Astrocyte (in vitro differentiated cells and primary cell): ENCODE measurements at places on chromosomes 11 and 22. TPM values are rescaled to one million over a fixed set of nuclear protein-coding genes. Genes with fewer than 3 reads are reported as not detected.
A peak's percentile ranks its signal among the peaks of the same experiment; 100 is the strongest.

The RRAS2 gene
- 120 and 150 TPM in 2 replicates for total RNA-seq

The KCNJ1 gene
- 0.14 TPM in 1 of 2 replicates, not detected in the other for total RNA-seq

The SPON1 gene
- 1.5 and 2.0 TPM in 2 replicates for total RNA-seq

The ZNF280B gene
- total RNA-seq = 4.0 and 4.7 TPM in 2 replicates

The ENTHD1 gene
- not detected in 2 replicates for total RNA-seq

The SF3B2 gene
- 169 and 170 TPM in 2 replicates for total RNA-seq

The CD248 gene
- total RNA-seq = 50.9 and 58.8 TPM in 2 replicates

The PITPNB gene
- total RNA-seq = 90.0 and 90.6 TPM in 2 replicates

The APOA5 gene
- total RNA-seq = not detected in 2 replicates

The CARD10 gene
- total RNA-seq = 19.7 and 22.6 TPM in 2 replicates

GRCh38 chr11:130677486-130678153 lies 229.2 kb downstream of the ADAMTS15 start:
- H3K36me3 ChIP-seq = no peaks in the 10 kb centered on the region
- peaks cover 39% of the 10 kb centered on the region for H3K4me1 ChIP-seq
- peak; percentile 92 for DNase-seq
- no peaks in the 10 kb centered on the region for H3K27me3 ChIP-seq
- peak overlapping the region; percentile 41 for H3K27ac ChIP-seq

DNA sequence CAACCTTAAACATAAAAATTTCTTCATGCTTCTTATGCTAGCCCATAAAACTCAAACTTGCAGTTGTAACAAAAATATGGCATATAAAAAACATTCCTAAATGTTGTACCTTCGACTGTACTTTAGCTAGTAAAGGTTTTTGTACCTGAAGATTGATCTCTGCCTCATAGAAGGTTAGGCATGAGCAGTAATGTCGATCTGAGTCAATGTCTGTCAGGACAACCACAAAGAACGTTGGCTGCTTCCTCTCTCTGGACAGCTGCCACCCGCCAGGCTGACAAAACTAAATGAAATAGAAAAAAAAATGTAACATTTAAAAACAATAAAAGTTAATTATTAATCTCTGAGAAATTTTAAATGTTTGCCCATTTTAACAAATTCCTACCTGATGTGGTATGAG lies 251.3 kb downstream of the SBF2 start:
- H3K27me3 ChIP-seq = no peaks in the 10 kb centered on the region
- peak; percentile 16 for DNase-seq
- no peak overlapping the region for H3K4me3 ChIP-seq
- no peaks in the 10 kb centered on the region for H3K4me1 ChIP-seq
- H3K36me3 ChIP-seq = no peaks in the 10 kb centered on the region

- H3K36me3 ChIP-seq = no peaks in the 10 kb centered on the region
- no peak overlapping the region for H3K4me3 ChIP-seq
- no peaks in the 10 kb centered on the region for H3K27me3 ChIP-seq
- no peak overlapping the region for H3K27ac ChIP-seq
Observed at GRCh38 chr11:12453243-12453642, 75.9 kb downstream of the PARVA start.

DNA sequence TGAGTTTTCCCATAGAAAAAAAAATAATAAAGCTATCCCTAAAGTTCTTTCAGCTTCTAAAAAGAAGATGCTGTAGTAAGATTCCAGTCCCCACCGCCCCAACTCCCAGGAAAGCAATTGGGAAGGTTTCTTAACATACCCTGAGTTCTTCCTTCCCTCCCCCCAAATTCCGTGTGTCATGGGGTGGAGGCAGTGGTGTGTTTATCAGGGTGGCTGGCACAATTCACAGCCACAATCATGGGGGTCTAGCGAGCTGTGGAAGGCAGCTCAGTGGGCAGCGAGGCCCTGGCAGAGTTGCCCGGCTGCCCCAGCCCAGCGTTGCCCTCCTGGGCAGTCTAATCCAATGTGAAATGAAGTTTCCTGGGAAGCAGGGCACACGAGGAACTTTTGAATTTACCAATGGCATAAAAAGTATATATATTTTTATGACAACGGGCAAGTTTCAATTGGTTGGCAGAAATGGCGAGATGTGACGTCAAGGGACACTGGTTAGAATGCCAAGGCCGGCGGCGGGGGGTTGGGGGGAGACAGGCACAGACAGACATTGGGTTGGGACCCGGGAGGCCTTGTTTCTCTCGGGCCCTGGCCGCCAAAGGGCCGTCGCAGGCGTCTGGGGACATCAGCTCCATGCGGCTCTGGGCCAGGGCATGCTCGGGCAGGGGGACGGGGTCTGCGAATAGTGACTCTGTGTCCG lies 80.7 kb upstream of the PPARA start:
- peak; percentile 86 for DNase-seq
- no peaks in the 10 kb centered on the region for H3K27me3 ChIP-seq
- H3K36me3 ChIP-seq = peaks cover 5% of the 10 kb centered on the region
- H3K27ac ChIP-seq = peak overlapping the region; percentile 99
- peak overlapping the region; percentile 62 for H3K4me3 ChIP-seq
- peaks cover 47% of the 10 kb centered on the region for H3K4me1 ChIP-seq

DNA sequence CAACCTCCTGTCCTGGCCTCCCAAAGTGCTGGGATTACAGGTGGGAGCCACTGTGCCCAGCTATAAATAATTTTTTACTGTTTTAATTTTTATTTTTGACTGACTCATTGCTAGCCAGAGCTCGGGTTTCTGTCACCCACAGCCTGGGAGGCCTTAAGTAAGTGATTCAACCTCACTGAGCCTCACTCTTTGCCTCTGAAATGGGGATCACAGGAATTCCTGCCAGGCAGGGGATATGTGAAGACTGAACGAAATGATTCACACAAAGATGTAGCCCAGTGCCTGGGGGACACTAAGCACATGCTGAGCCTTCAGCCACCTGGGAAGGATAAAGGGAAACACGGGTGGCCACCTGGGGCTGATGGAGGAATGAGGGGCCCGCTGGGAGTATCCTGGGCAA lies 3.8 kb upstream of the LRRC74B start:
- DNase-seq = peak; percentile 52
- no peak overlapping the region for H3K27ac ChIP-seq
- peaks cover 40% of the 10 kb centered on the region for H3K4me1 ChIP-seq
- H3K4me3 ChIP-seq = no peak overlapping the region
- H3K36me3 ChIP-seq = no peaks in the 10 kb centered on the region

DNA sequence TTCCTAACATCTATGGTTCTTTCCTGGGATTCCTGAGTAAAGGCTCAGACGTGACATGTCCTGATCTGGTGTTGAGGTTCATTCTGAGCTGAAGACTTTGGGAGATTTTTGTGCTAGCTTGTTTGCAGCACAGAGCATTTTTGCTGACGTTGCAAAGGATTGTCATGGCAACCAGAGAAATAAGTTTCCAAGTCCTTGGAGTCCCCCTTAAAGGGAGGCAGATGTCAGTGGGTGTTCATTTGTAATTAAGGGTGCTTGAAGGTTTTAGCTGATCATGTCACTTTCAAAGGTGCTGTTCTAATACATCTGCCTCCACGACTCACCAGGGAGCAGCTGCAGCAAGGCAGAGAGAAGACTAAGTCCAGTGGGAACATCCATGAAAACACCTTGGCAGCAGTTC lies 5.4 kb upstream of the SYN3 start:
- no peak overlapping the region for H3K27ac ChIP-seq
- no peaks in the 10 kb centered on the region for H3K36me3 ChIP-seq
- no peak overlapping the region for H3K4me3 ChIP-seq
- H3K4me1 ChIP-seq = no peaks in the 10 kb centered on the region
- H3K27me3 ChIP-seq = no peaks in the 10 kb centered on the region

DNA sequence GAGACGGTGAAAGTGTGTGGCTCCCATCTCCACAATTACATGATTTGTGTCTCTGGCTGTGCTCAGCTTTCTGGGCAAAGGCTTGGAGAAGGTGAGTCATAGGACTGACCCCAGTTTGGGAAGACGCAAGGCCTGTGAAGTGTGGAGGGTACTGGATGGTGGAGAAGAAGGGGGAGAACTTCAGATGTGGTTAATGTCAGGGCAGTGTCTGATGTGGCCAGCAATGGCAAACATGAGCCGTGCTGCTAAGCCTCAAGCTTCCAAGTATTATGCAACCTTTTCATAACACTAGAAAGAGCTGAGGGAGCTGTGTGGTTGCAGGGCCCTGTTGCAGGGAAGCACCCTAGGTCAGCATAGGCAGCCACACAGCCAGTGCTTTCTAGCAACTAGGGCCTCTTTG lies 110.9 kb downstream of the NTM start:
- no peak overlapping the region for H3K4me3 ChIP-seq
- H3K27me3 ChIP-seq = peaks cover 17% of the 10 kb centered on the region
- no peak for DNase-seq
- no peaks in the 10 kb centered on the region for H3K4me1 ChIP-seq
- no peaks in the 10 kb centered on the region for H3K36me3 ChIP-seq

- no peaks in the 10 kb centered on the region for H3K36me3 ChIP-seq
- peak overlapping the region; percentile 37 for H3K27ac ChIP-seq
- H3K27me3 ChIP-seq = no peaks in the 10 kb centered on the region
- DNase-seq = peak; percentile 20
- H3K4me1 ChIP-seq = peaks cover 39% of the 10 kb centered on the region
Observed at GRCh38 chr11:1530686-1531448, 41.2 kb downstream of the DUSP8 start.

- peaks cover 6% of the 10 kb centered on the region for H3K4me1 ChIP-seq
- H3K36me3 ChIP-seq = peaks cover 12% of the 10 kb centered on the region
- H3K27ac ChIP-seq = no peak overlapping the region
- DNase-seq = no peak
Observed at GRCh38 chr11:20085918-20086317, 74.4 kb downstream of the DBX1 start.

GRCh38 chr11:86923999-86924766 lies 31.0 kb downstream of the FZD4 start:
- H3K27ac ChIP-seq = no peak overlapping the region
- H3K4me1 ChIP-seq = peaks cover 14% of the 10 kb centered on the region
- DNase-seq = peak; percentile 64
- H3K36me3 ChIP-seq = no peaks in the 10 kb centered on the region
- H3K27me3 ChIP-seq = no peaks in the 10 kb centered on the region

GRCh38 chr11:12061851-12062560 lies 48.4 kb upstream of the MICAL2 start:
- no peaks in the 10 kb centered on the region for H3K27me3 ChIP-seq
- no peak overlapping the region for H3K4me3 ChIP-seq
- H3K36me3 ChIP-seq = no peaks in the 10 kb centered on the region
- no peak for DNase-seq
- peaks cover 13% of the 10 kb centered on the region for H3K4me1 ChIP-seq

DNA sequence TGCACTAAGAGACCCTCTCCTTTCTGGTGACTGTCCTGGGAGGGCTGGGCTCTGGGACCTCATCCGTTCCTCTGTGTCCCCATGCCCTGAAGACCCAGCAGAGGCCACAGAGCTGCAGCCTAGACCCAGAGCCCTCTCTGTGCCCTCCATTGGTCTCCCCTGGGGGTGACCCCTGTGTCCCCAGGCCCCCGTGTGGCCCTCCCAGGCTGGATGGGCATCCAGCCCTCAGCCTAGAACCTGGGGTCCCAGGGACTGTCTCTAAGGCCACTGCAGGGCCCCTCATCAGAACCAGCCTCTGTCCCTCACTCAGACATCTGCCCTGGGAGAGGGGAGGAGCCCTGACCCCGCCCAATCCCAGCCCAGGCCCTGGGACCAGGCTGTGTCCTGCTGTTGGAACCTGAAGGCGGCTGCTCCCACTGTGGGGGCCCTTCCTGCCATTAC lies 5.7 kb downstream of the IGLL1 start:
- no peaks in the 10 kb centered on the region for H3K4me1 ChIP-seq
- H3K27ac ChIP-seq = no peak overlapping the region
- no peaks in the 10 kb centered on the region for H3K27me3 ChIP-seq
- no peak overlapping the region for H3K4me3 ChIP-seq
- DNase-seq = no peak

GRCh38 chr11:43874738-43875137 lies 5.9 kb upstream of the ALKBH3 start:
- H3K36me3 ChIP-seq = no peaks in the 10 kb centered on the region
- H3K27ac ChIP-seq = no peak overlapping the region
- H3K27me3 ChIP-seq = peaks cover 38% of the 10 kb centered on the region
- DNase-seq = no peak
- no peaks in the 10 kb centered on the region for H3K4me1 ChIP-seq

GRCh38 chr22:22558071-22558971 lies 744 bp downstream of the PRAME start:
- no peak for DNase-seq
- H3K27me3 ChIP-seq = no peaks in the 10 kb centered on the region
- H3K27ac ChIP-seq = no peak overlapping the region
- H3K4me1 ChIP-seq = no peaks in the 10 kb centered on the region
- no peak overlapping the region for H3K4me3 ChIP-seq

DNA sequence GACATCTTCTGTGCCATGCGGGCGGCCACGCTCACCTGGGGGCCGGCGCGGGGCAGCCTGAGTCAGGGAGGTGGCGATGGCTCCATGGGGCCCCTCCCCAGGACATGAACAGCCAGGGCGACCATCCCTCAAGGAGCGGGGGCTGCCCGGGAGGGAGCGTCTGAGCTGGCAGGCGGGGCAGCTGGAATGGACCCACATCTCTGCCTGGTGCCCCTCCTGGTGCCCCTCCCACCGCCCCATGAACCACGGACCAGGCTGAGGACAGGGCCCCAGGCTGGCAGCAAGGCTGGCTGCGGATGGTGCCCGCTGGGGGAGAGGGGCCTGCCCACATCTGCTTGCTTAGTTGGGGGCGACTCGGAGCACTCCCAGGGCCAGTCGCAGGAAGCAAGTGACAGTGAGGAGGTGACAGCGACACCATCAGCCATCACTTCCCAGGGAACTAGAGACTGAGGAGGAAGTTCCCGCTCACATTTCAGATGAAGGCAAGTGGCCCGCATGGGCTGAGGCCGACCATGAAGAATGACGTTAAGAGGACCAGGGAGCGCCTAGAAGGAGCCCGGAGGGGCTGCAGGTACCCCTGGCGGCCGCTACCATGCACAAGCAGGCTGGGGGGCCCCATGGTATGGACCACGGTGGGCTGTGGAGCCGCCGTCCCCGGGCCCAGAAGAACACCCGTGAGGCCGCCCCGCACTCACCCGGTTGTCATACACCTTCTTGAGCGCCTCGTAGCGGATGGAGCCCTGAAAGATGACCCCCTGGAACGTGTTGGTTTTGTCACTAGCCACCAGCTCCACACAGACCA lies 37.3 kb downstream of the KIAA0930 start:
- peaks cover 37% of the 10 kb centered on the region for H3K4me1 ChIP-seq
- no peaks in the 10 kb centered on the region for H3K27me3 ChIP-seq
- no peak overlapping the region for H3K27ac ChIP-seq
- H3K36me3 ChIP-seq = no peaks in the 10 kb centered on the region
- no peak overlapping the region for H3K4me3 ChIP-seq

DNA sequence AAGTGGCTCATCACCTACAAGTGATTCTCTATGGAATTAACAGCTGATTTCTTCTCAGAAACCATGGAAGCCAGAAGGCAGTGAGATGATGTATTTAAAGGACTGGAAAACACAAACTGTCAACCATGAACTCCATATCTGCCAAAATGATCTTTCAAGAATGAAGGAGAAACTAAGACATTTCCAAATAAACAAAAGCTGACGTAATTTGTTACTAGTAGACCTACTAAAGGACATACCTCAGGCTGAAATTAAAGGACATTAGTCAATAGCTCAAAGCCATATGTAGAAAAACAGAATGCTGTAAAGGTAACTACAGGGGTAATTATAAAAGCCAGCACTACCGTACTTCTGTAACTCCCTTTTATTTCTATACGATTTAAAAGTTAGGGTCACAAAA lies 129.4 kb upstream of the TMEM45B start:
- H3K27me3 ChIP-seq = no peaks in the 10 kb centered on the region
- DNase-seq = no peak
- no peaks in the 10 kb centered on the region for H3K36me3 ChIP-seq
- no peak overlapping the region for H3K4me3 ChIP-seq
- no peaks in the 10 kb centered on the region for H3K4me1 ChIP-seq
